ENCODE measurements at places on chromosomes 5 and 9.

DNA sequence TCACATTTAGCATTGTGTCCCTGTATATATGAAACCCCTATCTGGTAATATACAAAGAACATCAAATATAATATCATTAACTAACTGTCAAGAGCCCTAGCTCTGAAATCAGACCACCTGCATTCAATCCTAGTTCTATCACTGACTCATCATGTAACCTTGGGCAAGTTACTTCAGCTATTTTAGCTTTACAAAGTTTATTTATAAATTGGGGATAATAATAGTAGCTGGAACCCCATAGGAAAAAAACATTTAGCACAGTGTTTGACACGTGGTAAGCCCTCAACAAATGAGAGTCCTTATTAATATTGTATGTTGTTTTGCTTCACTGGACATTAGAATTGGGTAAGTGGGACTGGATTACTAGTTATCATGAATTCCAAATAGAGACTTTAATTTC, 157.5 kb downstream of the EBF1 start:
- H3K4me1 ChIP-seq, result no peaks in the 10 kb centered on the region
- no peaks in the 10 kb centered on the region for H3K36me3 ChIP-seq
- H3K27me3 ChIP-seq, result no peaks in the 10 kb centered on the region
- DNase-seq, result no peak
- H3K4me3 ChIP-seq, result no peak overlapping the region
- H3K27ac ChIP-seq, result no peak overlapping the region

- no peak overlapping the region for H3K27ac ChIP-seq
- H3K4me3 ChIP-seq, result no peak overlapping the region
- H3K27me3 ChIP-seq, result no peaks in the 10 kb centered on the region
- no peaks in the 10 kb centered on the region for H3K4me1 ChIP-seq
- no peaks in the 10 kb centered on the region for H3K36me3 ChIP-seq
- no peak for DNase-seq
Observed at GRCh38 chr9:70340572-70340971, 73.9 kb downstream of the KLF9 start.

- no peaks in the 10 kb centered on the region for H3K36me3 ChIP-seq
- H3K27me3 ChIP-seq, result no peaks in the 10 kb centered on the region
- no peak for DNase-seq
- no peak overlapping the region for H3K4me3 ChIP-seq
Observed at GRCh38 chr5:106380736-106381135, 1290.0 kb downstream of the EFNA5 start.

GRCh38 chr9:76415731-76416130, 21.5 kb upstream of the RFK start:
- no peaks in the 10 kb centered on the region for H3K36me3 ChIP-seq
- H3K27me3 ChIP-seq, result no peaks in the 10 kb centered on the region
- DNase-seq, result no peak
- no peak overlapping the region for H3K27ac ChIP-seq
- H3K4me3 ChIP-seq, result no peak overlapping the region

DNA sequence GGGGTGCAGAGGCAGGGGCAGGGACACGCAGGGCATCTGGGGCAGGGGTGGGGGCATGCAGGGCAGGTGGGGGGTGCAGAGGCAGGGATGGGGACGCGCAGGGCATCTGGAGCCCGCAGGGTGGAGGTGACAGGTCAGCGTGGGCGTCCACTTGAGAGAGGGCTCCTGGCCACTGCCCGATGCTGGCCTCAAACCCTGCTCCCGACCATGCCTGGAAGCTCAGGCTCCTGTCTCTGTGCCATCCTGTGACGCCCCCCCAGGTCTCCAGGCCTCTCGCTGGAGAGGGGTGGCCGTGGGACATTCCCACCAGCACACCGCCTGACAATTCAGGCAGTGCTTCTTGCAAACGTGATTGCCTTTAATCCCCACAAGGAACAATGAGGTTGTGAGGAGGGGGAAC, 33.0 kb downstream of the ZDHHC11B start:
- no peak overlapping the region for H3K4me3 ChIP-seq
- H3K27me3 ChIP-seq, result no peaks in the 10 kb centered on the region
- H3K4me1 ChIP-seq, result no peaks in the 10 kb centered on the region
- H3K27ac ChIP-seq, result no peak overlapping the region

GRCh38 chr5:168118042-168118668, 173.3 kb upstream of the WWC1 start:
- no peak overlapping the region for H3K27ac ChIP-seq
- DNase-seq, result no peak
- H3K36me3 ChIP-seq, result no peaks in the 10 kb centered on the region
- no peak overlapping the region for H3K4me3 ChIP-seq
- H3K4me1 ChIP-seq, result no peaks in the 10 kb centered on the region

- no peak overlapping the region for H3K27ac ChIP-seq
- peaks cover 13% of the 10 kb centered on the region for H3K36me3 ChIP-seq
- DNase-seq, result no peak
- peaks cover 7% of the 10 kb centered on the region for H3K4me1 ChIP-seq
- H3K27me3 ChIP-seq, result no peaks in the 10 kb centered on the region
Observed at GRCh38 chr9:130624154-130624553, 40.2 kb upstream of the PRDM12 start.

- H3K27ac ChIP-seq, result no peak overlapping the region
- peak overlapping the region; percentile 32 for H3K4me3 ChIP-seq
- no peaks in the 10 kb centered on the region for H3K36me3 ChIP-seq
- H3K4me1 ChIP-seq, result peaks cover 2% of the 10 kb centered on the region
- no peak for DNase-seq
Observed at GRCh38 chr9:129665814-129666520, 520 bp downstream of the PRRX2 start.

DNA sequence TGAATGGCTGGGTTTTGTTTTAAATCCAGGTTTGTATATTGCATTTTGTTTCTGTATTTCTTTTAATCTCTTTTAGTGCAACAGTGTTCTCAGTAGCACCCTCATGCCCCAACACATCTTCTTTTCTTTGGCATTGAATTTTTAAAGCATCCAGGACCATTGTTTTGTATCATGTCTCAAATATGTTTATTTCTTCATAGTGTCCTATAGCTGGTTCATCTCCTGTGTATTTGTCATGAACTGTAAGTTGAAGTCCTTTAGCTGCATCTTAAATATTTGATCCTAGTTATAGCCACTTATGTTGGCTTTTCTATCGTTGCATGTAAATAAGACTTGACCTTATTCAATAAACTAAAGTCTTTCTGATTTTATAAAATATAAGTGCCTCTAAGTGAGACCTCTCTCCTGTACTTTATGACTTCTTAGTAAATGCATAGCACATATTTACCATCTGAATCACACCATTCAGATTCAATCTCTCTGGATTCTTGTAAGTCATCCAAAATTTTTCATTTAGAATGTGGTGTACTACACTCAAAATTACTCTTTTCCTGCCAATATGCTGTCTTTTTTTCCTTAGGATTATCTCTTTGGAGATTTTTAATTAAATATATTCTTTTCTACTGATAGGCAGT, 21.0 kb upstream of the ERCC6L2 start:
- no peak overlapping the region for H3K4me3 ChIP-seq
- H3K27ac ChIP-seq, result no peak overlapping the region
- no peaks in the 10 kb centered on the region for H3K27me3 ChIP-seq
- no peaks in the 10 kb centered on the region for H3K4me1 ChIP-seq
- H3K36me3 ChIP-seq, result no peaks in the 10 kb centered on the region
- DNase-seq, result no peak

- H3K4me3 ChIP-seq, result no peak overlapping the region
- no peak overlapping the region for H3K27ac ChIP-seq
- H3K36me3 ChIP-seq, result no peaks in the 10 kb centered on the region
- no peaks in the 10 kb centered on the region for H3K27me3 ChIP-seq
- no peaks in the 10 kb centered on the region for H3K4me1 ChIP-seq
- no peak for DNase-seq
Observed at GRCh38 chr5:115549154-115549553, 4.6 kb upstream of the FEM1C start.

- no peak for DNase-seq
- no peak overlapping the region for H3K4me3 ChIP-seq
- no peaks in the 10 kb centered on the region for H3K27me3 ChIP-seq
- no peaks in the 10 kb centered on the region for H3K4me1 ChIP-seq
Observed at GRCh38 chr9:22683700-22684075, 237.1 kb downstream of the DMRTA1 start.

- no peaks in the 10 kb centered on the region for H3K36me3 ChIP-seq
- DNase-seq, result no peak
- no peaks in the 10 kb centered on the region for H3K27me3 ChIP-seq
- peak overlapping the region; percentile 76 for H3K27ac ChIP-seq
Observed at GRCh38 chr5:132474881-132475496, 15.6 kb downstream of the IRF1 start.

DNA sequence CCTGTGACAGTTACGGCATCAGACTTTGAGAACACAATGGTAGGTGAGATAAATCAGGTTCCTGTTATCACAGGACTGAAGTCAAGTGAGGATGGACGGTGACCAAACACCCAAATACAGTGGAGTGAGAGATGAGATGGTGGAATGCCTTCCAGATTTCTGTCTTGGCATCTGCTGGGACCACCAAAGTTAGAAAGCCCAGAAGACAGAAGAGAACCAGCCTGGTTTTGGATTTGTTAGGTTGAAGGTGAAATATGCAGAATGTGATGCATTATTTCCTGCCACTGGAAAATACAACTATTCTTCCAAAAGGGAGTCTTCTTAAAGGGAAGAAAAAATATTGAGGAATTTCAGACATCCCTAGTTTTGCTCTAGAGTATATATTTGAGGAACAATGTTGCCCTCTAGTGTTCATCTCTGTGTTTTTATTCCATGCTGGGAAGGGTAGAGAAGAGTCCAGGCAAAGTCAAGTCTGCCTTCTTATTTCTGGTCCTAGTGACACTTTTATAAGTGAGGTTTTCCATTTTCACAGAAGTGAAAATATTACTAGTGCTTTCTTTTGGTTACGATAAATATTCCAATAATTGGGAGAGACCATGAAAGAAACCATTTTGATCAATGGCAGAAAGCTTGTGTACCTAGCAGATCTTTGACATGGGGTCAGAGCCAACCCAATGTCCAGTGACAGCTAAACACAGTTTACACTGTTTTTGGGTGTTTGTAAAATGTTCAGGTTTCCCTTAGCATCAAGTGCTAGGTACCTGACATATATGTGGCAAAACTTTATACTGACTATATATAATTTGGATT, 142.3 kb upstream of the ANKH start:
- no peak overlapping the region for H3K4me3 ChIP-seq
- no peak for DNase-seq
- peak overlapping the region; percentile 45 for H3K27ac ChIP-seq
- no peaks in the 10 kb centered on the region for H3K36me3 ChIP-seq
- no peaks in the 10 kb centered on the region for H3K27me3 ChIP-seq
- peaks cover 16% of the 10 kb centered on the region for H3K4me1 ChIP-seq

DNA sequence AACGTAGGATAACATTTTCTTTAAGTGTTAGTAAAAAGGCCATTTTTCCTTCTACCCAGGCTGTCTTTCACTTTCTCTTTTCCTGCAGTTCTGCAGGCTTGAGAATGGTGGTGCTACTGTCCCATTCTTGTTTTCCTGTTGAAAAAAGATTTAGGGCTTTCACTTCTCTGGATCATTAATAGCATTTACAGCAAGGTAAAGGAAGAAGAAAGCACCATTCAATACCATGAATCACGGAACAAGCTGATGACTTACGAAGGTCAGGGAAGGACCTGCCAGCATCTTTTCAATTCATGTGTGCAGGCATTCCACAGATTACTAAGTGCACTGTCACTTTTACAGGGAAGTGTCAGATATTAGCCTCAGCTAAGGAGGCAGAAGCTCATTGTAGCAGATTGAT, 292.8 kb downstream of the YTHDC2 start:
- H3K4me3 ChIP-seq, result no peak overlapping the region
- no peak for DNase-seq
- no peak overlapping the region for H3K27ac ChIP-seq
- H3K27me3 ChIP-seq, result peaks cover 5% of the 10 kb centered on the region
- peaks cover 2% of the 10 kb centered on the region for H3K4me1 ChIP-seq
- no peaks in the 10 kb centered on the region for H3K36me3 ChIP-seq

GRCh38 chr5:14250748-14251701, 107.9 kb downstream of the TRIO start:
- H3K27me3 ChIP-seq, result no peaks in the 10 kb centered on the region
- no peak overlapping the region for H3K4me3 ChIP-seq
- no peaks in the 10 kb centered on the region for H3K36me3 ChIP-seq
- no peak for DNase-seq
- no peaks in the 10 kb centered on the region for H3K4me1 ChIP-seq
- H3K27ac ChIP-seq, result no peak overlapping the region

- H3K27me3 ChIP-seq, result no peaks in the 10 kb centered on the region
- no peak for DNase-seq
- no peaks in the 10 kb centered on the region for H3K4me1 ChIP-seq
- H3K4me3 ChIP-seq, result no peak overlapping the region
- no peaks in the 10 kb centered on the region for H3K36me3 ChIP-seq
Observed at GRCh38 chr5:154265197-154265773, 74.8 kb downstream of the GALNT10 start.

DNA sequence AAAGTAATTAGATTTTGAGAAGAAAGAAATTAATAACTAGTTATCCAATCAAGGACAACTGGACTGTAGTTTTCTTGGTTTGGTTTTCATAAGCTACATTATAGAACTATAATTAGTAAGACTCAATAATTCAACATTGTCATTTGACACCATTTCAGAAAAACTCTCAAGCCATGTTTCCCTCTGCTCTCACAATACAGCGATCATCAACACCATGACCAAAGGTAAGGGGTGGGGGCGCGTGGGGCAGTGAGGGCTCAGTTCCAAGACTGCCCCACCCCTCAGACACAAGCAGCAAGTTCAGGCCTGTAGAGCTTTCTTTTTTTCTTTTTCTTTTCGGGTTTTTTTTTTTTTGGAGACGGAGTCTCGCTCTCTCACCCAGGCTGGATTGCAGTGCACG, 6.4 kb downstream of the CMBL start:
- no peaks in the 10 kb centered on the region for H3K27me3 ChIP-seq
- DNase-seq, result no peak

- H3K4me3 ChIP-seq, result no peak overlapping the region
- peak; percentile 67 for DNase-seq
- H3K4me1 ChIP-seq, result peaks cover 6% of the 10 kb centered on the region
- H3K27ac ChIP-seq, result no peak overlapping the region
- H3K36me3 ChIP-seq, result no peaks in the 10 kb centered on the region
- H3K27me3 ChIP-seq, result peaks cover 4% of the 10 kb centered on the region
Observed at GRCh38 chr5:96434201-96434645, 1.2 kb upstream of the PCSK1 start.

GRCh38 chr5:166602271-166602670, 1689.2 kb upstream of the WWC1 start:
- no peak overlapping the region for H3K27ac ChIP-seq
- no peaks in the 10 kb centered on the region for H3K27me3 ChIP-seq
- H3K4me3 ChIP-seq, result no peak overlapping the region
- no peaks in the 10 kb centered on the region for H3K4me1 ChIP-seq

GRCh38 chr9:98360176-98360708, 104.8 kb upstream of the TBC1D2 start:
- no peaks in the 10 kb centered on the region for H3K4me1 ChIP-seq
- no peak for DNase-seq
- H3K36me3 ChIP-seq, result no peaks in the 10 kb centered on the region
- H3K27me3 ChIP-seq, result no peaks in the 10 kb centered on the region
- H3K27ac ChIP-seq, result no peak overlapping the region
- no peak overlapping the region for H3K4me3 ChIP-seq

DNA sequence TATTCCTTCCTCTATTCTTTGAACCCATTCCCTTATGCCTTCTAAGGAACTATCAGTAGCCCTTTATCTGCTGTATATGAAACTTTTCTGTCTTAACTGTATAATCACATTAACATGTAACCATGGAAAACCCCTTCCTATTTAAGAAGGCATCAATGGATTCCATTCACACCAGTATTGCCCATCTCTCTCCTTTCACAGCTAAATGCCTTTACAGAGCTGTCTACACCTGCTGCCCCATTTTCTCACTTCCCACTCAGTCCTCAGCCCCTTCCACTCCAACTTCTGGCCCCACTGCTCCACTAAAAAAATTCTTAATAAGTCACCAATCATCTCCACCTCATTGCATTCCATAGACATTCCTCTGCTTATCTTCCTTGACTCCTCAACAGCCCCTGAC, 50.8 kb downstream of the SEC61B start:
- no peaks in the 10 kb centered on the region for H3K27me3 ChIP-seq
- no peak for DNase-seq
- no peaks in the 10 kb centered on the region for H3K36me3 ChIP-seq
- H3K27ac ChIP-seq, result no peak overlapping the region
- no peak overlapping the region for H3K4me3 ChIP-seq

Measured in liver (tissue), 10 donors.